ENCODE measurements at places on chromosomes 5 and 9. TPM values are rescaled to one million over a fixed set of nuclear protein-coding genes. Genes with fewer than 3 reads are reported as not detected.

The OLFM1 gene
- polyA plus RNA-seq = 7.3 TPM

DNA sequence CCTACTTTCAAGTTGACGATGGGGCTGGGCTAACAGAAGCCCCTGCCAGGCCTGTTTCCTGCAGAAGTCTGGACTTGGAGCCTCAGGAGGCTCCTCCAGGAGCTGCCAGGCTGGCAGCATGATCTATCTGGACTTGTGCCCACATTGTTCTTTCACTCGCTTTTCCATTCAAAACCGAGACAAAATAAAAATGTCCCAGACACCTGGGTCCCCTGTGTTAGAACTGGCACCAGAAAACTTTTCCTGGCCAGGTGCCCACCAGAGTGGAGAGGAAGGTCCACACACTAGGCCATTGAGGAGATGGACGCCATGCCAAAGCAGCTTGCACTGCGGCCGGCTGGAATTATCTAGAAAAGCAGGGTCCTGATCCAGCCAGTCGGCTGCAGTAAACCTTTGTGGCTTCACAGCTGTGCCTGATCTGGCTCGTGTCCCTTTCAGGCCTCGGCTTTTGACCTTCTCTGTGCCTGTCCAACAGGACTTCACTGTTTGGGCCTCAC lies 78.2 kb downstream of the GCNT1 start:
- no peak for DNase-seq

DNA sequence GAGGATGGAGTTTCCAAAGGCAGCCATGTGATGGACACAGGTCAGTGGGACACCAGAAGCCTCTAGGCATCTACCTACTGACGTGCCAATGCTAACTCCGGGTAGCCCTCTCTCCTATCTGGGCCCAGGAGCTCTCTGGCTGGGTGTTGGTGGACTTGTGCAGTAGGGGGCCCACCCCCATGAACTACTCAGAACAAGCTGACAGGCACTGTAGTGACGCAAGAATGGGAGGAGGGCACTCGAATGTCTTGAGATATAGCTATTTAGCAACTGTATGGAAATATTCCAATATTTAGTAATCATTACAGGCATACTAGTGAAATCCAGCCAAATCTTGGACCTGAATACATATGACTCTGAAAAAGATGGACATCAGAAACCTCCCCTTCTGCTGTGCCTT lies 5.7 kb upstream of the DOCK2 start:
- DNase-seq = no peak

DNA sequence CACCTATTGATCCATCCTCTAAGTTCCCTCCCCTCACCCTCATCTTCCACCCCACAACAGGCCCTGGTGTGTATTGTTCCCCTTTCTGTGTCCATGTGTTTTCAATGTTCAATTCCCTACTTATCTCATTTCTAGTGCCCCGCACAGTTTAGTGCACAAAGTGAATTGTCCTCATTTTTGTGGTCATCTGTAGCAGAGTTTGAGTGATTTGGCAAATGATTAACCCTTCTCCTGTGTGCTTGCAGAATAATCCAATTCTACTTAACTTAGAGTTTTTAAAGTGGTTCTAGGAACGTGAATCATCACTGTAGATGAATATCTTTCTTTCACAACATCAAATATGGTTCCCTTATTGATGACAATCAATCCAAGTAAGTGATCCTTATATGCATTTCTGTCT lies 6.3 kb upstream of the HAPLN1 start:
- no peak for DNase-seq

GRCh38 chr9:87152256-87152655 lies 204.9 kb upstream of the GAS1 start:
- no peak for DNase-seq

- no peak for DNase-seq
Observed at GRCh38 chr5:44708602-44709001, 100.1 kb upstream of the MRPS30 start.

The LMX1B gene
- polyA plus RNA-seq = 17.6 TPM

- DNase-seq = no peak
Observed at GRCh38 chr9:114108016-114108833, 9.1 kb upstream of the KIF12 start.

DNA sequence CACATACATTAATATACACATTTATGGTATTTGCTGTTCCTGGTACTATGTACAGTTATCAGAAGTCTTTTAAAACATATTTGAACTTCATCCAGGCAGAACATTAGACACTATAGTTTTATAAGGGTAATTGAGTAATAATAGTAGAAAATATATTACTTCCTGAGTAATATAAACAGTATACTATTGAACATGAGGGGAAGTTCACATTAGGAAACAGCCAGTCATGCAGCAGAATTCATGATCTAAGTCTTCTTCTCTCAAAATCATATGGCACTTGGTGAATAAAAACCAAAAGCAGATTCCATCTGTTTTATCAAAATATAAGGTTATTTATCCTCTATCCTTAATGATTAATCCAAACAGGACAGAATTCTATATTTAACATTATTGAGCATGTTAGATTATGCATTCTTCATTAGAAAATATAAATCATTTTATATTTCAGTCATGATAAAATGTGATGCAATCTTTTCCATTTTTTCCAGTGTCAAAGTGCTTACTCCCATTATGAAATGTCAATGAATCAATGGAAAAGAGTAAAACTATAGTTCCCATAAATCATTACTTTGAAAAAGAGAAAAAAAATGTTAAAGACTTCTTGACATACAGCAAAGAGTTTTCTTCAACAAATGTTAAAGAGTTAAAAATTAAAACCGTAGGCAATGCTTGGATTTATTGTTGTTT lies 584.3 kb upstream of the TUSC1 start:
- DNase-seq = no peak

- DNase-seq = no peak
Observed at GRCh38 chr9:130142641-130143040, 29.6 kb upstream of the NCS1 start.

The ARL10 gene
- 12.8 TPM for polyA plus RNA-seq

DNA sequence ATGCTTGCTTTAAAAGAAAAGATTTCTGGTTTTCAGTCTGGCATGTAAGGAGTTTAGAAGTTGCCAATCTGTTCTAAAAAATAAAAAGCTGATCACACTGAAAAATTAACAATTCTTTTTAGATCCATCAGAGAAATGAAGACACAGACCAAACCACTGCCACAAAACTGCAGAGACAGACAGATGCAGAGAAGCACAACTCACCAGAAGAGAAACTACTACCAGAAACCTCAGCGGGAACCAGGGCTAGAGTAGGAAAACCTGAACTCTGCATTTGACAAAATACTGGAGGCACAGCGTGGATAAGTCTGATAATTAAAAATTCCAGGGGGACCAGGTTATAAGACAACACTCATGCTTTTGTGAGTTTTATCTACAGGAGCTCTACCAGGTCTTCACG lies 28.8 kb downstream of the FBXL17 start:
- no peak for DNase-seq

The SLC25A2 gene
- polyA plus RNA-seq = 0.04 TPM

- DNase-seq = no peak
Observed at GRCh38 chr5:98214240-98215051, 559.0 kb upstream of the RGMB start.

- DNase-seq = no peak
Observed at GRCh38 chr9:78848061-78848460, 551.1 kb downstream of the PSAT1 start.

The FGF18 gene
- polyA plus RNA-seq = 0.40 TPM

The HAVCR2 gene
- 10.1 TPM for polyA plus RNA-seq

DNA sequence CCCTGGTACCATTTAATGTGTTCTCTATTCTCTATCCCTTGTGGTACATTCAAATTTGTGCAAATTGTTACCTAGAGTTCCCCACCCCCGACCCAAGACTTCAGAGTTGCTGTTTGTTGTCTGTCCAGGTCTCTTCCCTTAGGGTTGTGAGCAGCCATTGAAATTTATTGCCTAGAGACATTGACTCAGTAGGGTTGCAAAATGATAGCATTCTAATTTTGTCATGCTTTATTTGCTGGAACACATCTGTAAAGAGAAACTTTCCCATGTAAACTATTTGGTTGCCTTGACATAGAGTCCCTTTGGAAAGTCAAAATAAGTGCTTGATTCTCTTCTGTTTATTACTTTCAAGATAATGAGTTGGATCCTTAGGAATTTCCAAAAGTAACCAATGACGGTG lies 91.7 kb upstream of the KLF9 start:
- no peak for DNase-seq

DNA sequence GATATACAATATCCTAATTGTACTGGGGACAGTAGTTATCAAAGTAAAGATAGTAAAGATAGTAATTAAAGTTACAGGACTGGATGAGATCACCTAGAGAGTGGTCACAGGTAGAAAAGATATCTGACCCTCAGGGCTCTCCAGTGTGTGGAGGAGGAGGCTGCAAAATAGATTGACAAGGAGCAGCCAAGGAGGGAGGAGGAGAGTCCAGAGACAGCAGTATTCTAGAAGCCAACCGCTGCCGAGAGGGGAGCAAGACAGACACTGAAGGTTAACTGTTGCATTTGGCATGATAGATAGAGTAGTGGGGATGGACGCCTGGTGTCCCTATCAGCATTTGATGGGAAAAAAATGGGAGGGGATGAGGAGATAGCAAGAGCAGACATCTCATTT lies 17.0 kb upstream of the F2RL1 start:
- DNase-seq = no peak

DNA sequence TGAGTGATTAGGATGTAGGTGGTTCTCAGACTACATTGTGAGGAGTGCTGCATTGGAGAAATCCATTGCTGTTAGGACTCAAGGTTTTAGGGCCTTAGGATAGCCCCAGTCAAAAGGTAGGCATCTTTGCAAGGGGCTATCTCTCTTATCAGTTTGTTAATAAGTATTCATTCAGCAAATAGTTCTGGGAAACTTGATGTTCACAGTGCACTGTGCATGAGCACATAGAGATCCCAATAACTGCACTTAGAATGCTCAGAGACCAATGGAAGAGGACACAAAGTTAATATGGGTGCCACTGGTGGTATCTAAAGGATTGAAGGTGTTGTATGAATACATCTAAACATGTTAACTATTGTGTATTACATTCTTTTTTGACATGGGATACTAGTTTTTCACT lies 131.4 kb downstream of the KIF4B start:
- no peak for DNase-seq

The ERBIN gene
- polyA plus RNA-seq = 114 TPM
